ENCODE measurements at places on chromosomes 4 and X. TPM values are rescaled to one million over a fixed set of nuclear protein-coding genes. Genes with fewer than 3 reads are reported as not detected.

Gene SSX3
- not detected for total RNA-seq

- no peak for DNase-seq
These were observed 115.5 kb upstream of the ACSL4 start for GRCh38 chrX:109848461-109849050.

GRCh38 chr4:1172971-1173757 is 781 bp upstream of the SPON2 start:
- no peak for DNase-seq

- DNase-seq, result no peak
These were observed 1.1 kb downstream of the ARHGAP36 start for GRCh38 chrX:131059246-131059645.

DNA sequence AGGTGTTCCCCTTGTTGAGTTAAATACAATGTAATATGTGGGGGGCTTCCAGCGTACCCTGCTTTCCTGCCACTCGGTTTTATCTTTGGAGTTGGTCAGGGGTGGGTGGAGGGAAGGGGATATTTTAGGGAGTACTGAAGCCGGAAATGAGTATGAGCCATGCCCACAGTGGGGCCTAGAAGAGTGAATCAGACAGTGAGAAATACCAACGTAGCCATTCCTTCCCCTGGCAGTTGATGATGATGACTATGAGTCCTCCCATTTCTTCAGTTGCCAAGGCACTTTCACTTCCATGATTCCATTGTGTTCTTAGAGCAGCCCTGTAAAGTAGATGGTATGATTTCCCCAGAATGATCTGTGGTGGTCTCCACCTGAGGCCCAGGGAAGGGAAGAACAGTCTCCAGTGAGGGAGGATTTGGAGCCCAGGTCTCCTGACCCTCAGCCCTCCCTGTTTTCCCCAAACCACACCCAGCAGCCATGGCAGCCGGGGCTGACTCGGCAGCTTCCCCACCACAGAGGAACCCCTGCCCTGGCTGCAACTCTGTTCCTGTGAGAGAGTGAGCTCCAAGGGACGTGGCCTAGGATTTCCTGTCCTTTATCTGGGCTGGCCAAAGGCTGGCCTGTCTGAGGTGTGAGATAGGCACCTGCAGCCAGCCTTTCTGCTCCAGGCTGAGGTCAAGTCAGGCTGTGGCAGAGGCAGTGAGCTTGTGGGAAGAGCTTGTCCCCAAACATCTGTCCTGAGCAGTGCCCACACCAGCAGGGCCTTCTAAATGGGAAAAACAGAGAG is 52.7 kb downstream of the STARD8 start:
- DNase-seq, result no peak

Gene SYNPO2
- total RNA-seq, result 0.15 TPM

Gene CDX4
- not detected for total RNA-seq

DNA sequence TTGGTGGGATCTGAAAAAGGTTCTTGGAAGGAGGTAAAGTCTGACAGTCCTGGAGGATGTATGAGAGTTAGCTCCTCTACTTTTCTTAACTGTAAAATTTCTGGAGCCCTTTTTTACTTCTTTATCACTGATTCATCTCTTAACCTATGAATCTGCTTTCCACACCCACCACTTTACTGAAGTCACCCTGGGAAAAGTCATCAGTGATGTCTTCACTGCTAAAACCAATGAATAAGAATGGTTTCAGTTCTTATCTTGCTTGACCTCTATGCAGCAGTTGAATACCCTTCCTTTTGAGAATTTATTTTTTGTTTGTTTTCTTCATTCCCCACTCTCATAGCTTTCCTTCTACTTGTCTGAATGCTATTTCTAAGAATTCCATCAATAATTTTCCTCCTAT is 80.0 kb downstream of the AREG start:
- DNase-seq, result no peak

Measured in activated T-cell treated with anti-CD3 and anti-CD28 coated beads, Interleukin-2, amount 50 U/mL, for 4 hours (primary cell).